ENCODE measurements at places on chromosomes 12 and 14. TPM values are rescaled to one million over a fixed set of nuclear protein-coding genes. Genes with fewer than 3 reads are reported as not detected.

DNA sequence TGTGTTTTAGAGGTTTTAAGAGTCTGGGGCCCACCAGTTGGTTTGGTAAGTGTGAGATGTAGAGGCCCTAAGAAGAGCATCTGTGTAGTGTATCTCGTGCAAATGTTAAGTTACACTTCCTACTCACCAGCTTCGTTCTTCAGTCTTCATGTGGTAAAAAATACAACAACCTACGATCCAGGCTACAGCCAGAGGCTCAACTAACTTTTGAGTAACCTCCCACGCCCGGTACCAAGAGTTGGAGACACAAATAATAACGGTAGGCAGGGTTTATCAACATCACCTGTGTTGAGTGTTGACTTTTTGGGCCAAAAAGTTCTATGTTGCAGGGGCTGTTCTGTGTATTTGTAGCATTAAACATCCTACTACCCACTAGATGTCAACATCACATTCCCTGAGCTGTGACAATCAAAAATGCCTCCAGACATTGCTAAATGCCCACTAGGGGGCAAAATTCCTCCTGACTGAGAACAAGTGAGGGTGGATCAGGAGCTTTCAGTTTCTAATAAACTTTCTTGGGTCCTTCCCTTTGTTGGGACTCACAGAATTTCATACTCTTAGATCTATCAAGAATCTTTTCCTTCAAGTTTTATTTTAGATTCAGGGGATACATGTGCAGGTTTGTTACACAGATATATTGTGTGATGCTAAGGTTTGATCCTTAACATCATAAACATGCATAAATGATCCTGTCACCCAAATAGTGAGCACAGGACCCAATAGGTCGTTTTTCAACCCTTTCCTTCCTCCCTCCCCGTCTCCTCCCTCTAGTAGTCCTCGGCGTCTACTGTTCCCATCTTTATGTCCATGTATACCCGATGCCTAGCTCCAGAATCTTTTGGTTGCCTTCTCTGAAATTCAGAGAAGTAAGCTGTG, 94.7 kb downstream of the SLC2A13 start:
- DNase-seq, result peak; percentile 45
- H3K36me3 ChIP-seq, result no peaks in the 10 kb centered on the region
- H3K27ac ChIP-seq, result no peak overlapping the region
- peaks cover 14% of the 10 kb centered on the region for H3K4me1 ChIP-seq
- peak overlapping the region; percentile 45 for H3K4me3 ChIP-seq

Gene AICDA
- total RNA-seq, result not detected

GRCh38 chr12:123363740-123364531, 711 bp downstream of the SBNO1 start:
- H3K4me1 ChIP-seq, result peaks cover 18% of the 10 kb centered on the region
- DNase-seq, result peak; percentile 43
- H3K36me3 ChIP-seq, result no peaks in the 10 kb centered on the region
- H3K27ac ChIP-seq, result peak overlapping the region; percentile 75
- no peaks in the 10 kb centered on the region for H3K27me3 ChIP-seq

DNA sequence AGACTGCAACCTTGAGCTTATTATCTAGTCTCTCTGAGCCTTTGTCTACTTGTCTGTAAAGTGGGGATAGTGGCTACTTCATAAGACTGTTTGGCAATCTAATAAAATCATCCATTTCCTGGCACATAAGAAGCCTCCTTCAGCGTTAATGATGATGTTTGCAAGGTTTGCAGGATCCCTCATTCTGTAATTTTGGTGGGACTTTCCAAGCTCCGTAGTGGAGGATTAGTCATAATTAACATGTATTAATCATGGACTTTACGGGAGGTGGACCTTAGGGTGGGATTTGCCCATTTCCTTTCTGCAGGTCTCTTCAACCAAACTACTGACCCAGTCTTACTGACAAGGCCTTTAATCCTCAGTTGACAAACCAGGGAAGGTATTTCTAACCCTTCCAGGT, 66.2 kb downstream of the NTF3 start:
- DNase-seq, result no peak
- H3K4me3 ChIP-seq, result no peak overlapping the region
- no peaks in the 10 kb centered on the region for H3K27me3 ChIP-seq
- H3K4me1 ChIP-seq, result no peaks in the 10 kb centered on the region

DNA sequence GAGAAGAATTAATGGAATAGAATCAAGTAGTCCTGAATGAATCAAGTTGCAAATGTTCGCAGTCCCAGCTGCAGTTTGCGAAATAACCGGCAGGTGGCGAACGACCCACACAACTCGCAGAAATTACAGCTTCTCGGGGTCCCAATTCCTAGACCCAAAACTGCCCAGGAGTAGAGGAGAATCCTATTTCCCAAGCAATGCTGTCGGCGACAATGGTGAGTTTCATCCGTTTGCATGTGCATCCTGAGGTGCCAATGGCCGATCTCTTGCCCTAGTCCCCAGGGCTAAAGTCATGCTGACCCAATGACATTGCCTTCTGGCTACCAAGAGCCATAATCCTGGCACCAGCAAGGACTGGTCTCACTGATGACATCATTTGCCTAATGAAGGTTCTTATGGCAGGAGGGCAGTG, 8.5 kb upstream of the ASCL1 start:
- H3K36me3 ChIP-seq, result no peaks in the 10 kb centered on the region
- H3K4me1 ChIP-seq, result peaks cover 16% of the 10 kb centered on the region
- no peak overlapping the region for H3K27ac ChIP-seq
- no peak overlapping the region for H3K4me3 ChIP-seq

DNA sequence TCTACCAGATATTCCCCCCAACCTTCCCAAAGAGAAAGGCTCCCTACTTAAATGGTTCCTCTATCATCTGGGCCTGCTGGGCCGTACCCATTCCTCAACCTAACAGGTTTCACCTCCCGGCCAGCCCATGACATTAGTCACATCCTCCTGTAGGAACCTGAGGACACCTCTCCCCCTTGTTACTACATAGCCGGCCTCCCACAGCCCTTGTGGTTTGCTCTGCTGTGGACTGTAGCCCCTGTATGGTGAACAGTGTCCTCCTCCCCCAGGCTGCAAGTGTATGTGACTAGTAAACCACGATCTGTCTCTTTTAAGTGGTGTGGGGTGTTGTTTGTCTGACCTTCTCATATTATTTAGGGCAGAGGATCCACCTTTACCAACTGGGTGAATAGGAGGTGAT, 371.7 kb downstream of the RGS6 start:
- no peak overlapping the region for H3K27ac ChIP-seq
- H3K36me3 ChIP-seq, result no peaks in the 10 kb centered on the region
- H3K4me3 ChIP-seq, result no peak overlapping the region
- no peak for DNase-seq

DNA sequence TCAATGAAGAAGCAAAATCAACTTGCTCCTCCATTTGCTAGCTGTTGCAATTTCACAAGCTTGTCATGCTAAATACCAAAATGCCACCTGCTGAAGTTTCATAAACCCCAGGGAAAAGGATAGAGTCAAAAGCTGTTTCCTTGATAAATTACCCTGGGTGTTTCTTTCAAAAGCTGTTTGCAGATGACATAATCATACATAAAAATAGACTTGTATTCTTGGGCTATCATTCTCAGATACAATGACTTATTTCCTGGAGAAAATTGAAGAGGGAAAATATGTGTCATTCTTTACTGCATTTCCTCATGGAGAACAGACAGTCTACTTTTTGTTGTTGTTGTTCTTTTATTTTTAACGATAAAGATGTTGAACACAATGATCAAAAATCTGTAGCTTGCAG, 119.2 kb downstream of the GALC start:
- DNase-seq, result no peak
- no peaks in the 10 kb centered on the region for H3K36me3 ChIP-seq

Gene CLEC1B
- not detected for total RNA-seq

DNA sequence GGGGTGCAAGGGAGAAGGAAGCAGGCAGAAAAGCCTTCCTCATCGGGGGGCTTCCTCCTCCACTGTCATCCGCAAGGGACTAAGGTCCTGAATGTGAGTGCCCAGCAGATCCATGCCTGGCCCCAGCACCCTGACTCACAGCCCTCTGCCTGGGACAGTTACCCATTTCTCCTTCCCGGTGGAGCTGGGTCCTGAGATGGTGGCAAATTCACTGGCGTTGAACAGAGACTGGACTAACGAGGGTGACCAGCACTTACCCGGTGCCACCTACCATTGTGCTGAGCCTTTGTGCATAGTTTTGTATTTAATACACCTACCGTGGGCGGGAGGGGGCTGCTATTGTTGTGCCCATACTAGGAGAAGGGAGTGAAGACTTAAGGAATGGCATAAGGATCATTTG, 30.9 kb upstream of the PLEKHG6 start:
- DNase-seq, result no peak
- peaks cover 42% of the 10 kb centered on the region for H3K27me3 ChIP-seq
- H3K27ac ChIP-seq, result no peak overlapping the region
- no peak overlapping the region for H3K4me3 ChIP-seq

GRCh38 chr14:56730538-56731145, 79.6 kb downstream of the OTX2 start:
- no peak overlapping the region for H3K4me3 ChIP-seq
- no peak overlapping the region for H3K27ac ChIP-seq

GRCh38 chr14:49526101-49526500, 60.1 kb downstream of the RPS29 start:
- H3K27ac ChIP-seq, result no peak overlapping the region
- H3K27me3 ChIP-seq, result peaks cover 14% of the 10 kb centered on the region
- H3K36me3 ChIP-seq, result no peaks in the 10 kb centered on the region
- no peak overlapping the region for H3K4me3 ChIP-seq
- no peak for DNase-seq

DNA sequence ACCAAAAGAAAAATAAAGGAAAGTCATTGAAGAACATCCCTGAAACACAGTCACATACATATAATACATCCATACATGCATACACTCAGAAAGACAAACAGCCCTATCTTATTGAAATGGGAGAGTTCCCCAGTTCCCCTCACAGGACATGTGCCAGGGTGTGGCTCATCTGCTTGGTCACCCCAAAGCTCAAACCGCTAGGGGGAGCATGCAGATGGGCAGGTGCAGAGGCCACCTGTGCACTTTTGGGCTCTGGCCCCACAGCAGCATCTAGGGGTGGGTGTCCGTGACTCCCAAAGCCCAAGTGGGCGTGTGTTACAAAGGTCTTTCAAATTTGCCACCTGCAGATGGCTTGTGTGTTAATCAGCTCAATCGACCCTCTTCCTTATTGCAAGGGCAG, 75.2 kb downstream of the CMAS start:
- H3K36me3 ChIP-seq, result no peaks in the 10 kb centered on the region
- H3K27me3 ChIP-seq, result no peaks in the 10 kb centered on the region
- no peaks in the 10 kb centered on the region for H3K4me1 ChIP-seq
- peak; percentile 32 for DNase-seq
- no peak overlapping the region for H3K27ac ChIP-seq

GRCh38 chr12:117158911-117159553, 31.2 kb downstream of the FBXO21 start:
- H3K36me3 ChIP-seq, result peaks cover 73% of the 10 kb centered on the region
- no peak overlapping the region for H3K27ac ChIP-seq
- no peaks in the 10 kb centered on the region for H3K4me1 ChIP-seq
- DNase-seq, result no peak
- H3K27me3 ChIP-seq, result no peaks in the 10 kb centered on the region

- peaks cover 3% of the 10 kb centered on the region for H3K36me3 ChIP-seq
- H3K27ac ChIP-seq, result no peak overlapping the region
- DNase-seq, result no peak
- H3K4me1 ChIP-seq, result no peaks in the 10 kb centered on the region
- H3K27me3 ChIP-seq, result peaks cover 61% of the 10 kb centered on the region
- no peak overlapping the region for H3K4me3 ChIP-seq
Measured at GRCh38 chr12:54622463-54623183, 12.1 kb downstream of the LACRT start.

GRCh38 chr12:122085591-122085990, 7.0 kb downstream of the MLXIP start:
- no peaks in the 10 kb centered on the region for H3K27me3 ChIP-seq
- H3K36me3 ChIP-seq, result peaks cover 48% of the 10 kb centered on the region
- H3K27ac ChIP-seq, result no peak overlapping the region
- H3K4me1 ChIP-seq, result peaks cover 41% of the 10 kb centered on the region
- H3K4me3 ChIP-seq, result no peak overlapping the region

Gene PSEN1
- 41.8 TPM for total RNA-seq

Gene BCAT1
- 24.8 TPM for total RNA-seq

GRCh38 chr12:94434171-94434570, 25.5 kb downstream of the CEP83 start:
- peaks cover 9% of the 10 kb centered on the region for H3K4me1 ChIP-seq
- no peak overlapping the region for H3K4me3 ChIP-seq
- H3K36me3 ChIP-seq, result peaks cover 36% of the 10 kb centered on the region
- no peak for DNase-seq
- H3K27me3 ChIP-seq, result no peaks in the 10 kb centered on the region

- no peaks in the 10 kb centered on the region for H3K27me3 ChIP-seq
- peaks cover 57% of the 10 kb centered on the region for H3K4me1 ChIP-seq
- H3K4me3 ChIP-seq, result no peak overlapping the region
- H3K27ac ChIP-seq, result no peak overlapping the region
- H3K36me3 ChIP-seq, result peaks cover 6% of the 10 kb centered on the region
- no peak for DNase-seq
Measured at GRCh38 chr14:70926235-70926830, 19.1 kb downstream of the PCNX1 start.

Gene TSPAN11
- not detected for total RNA-seq

Gene RD3L
- not detected for total RNA-seq

GRCh38 chr14:102209224-102209966, 69.7 kb downstream of the WDR20 start:
- peaks cover 25% of the 10 kb centered on the region for H3K36me3 ChIP-seq
- no peaks in the 10 kb centered on the region for H3K27me3 ChIP-seq
- DNase-seq, result no peak
- H3K4me1 ChIP-seq, result no peaks in the 10 kb centered on the region
- no peak overlapping the region for H3K27ac ChIP-seq

Gene FAM186B
- total RNA-seq, result not detected

Gene TMTC1
- total RNA-seq, result 0.63 TPM

- peak overlapping the region; percentile 95 for H3K4me3 ChIP-seq
- peaks cover 48% of the 10 kb centered on the region for H3K27me3 ChIP-seq
- H3K4me1 ChIP-seq, result peaks cover 75% of the 10 kb centered on the region
- peak overlapping the region; percentile 83 for H3K27ac ChIP-seq
Measured at GRCh38 chr12:57239587-57240065, 10.1 kb downstream of the SHMT2 start.

Gene RILPL1
- 2.0 TPM for total RNA-seq

GRCh38 chr12:107660235-107660634, 25.4 kb upstream of the PWP1 start:
- H3K27me3 ChIP-seq, result no peaks in the 10 kb centered on the region
- no peak overlapping the region for H3K4me3 ChIP-seq
- H3K27ac ChIP-seq, result no peak overlapping the region
- peaks cover 19% of the 10 kb centered on the region for H3K4me1 ChIP-seq

- H3K27me3 ChIP-seq, result no peaks in the 10 kb centered on the region
- no peak overlapping the region for H3K4me3 ChIP-seq
- H3K36me3 ChIP-seq, result no peaks in the 10 kb centered on the region
- no peak for DNase-seq
- no peaks in the 10 kb centered on the region for H3K4me1 ChIP-seq
Measured at GRCh38 chr12:108370415-108370814, 31.3 kb upstream of the CMKLR1 start.

DNA sequence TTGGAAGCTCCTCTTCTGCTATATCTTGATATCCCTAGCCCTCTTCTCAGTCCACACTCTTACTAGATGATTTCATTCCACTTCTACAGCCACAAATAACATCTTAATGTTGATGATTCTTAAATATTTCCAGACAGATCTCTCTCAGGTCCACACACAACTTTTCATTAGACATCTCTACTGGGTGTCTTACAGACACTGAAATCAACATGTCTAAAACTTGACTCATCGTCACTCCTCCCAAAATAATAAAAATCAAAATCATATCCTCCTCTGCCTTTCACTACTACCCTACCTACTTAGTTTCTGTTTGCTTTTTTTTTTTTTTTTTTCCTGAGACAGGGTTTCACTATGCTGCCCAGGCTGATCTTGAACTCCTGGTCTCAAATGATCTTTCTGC, 11.9 kb downstream of the PRDM4 start:
- H3K4me1 ChIP-seq, result no peaks in the 10 kb centered on the region
- H3K27me3 ChIP-seq, result no peaks in the 10 kb centered on the region
- no peak overlapping the region for H3K4me3 ChIP-seq
- H3K36me3 ChIP-seq, result peaks cover 44% of the 10 kb centered on the region
- no peak overlapping the region for H3K27ac ChIP-seq

Gene USP30
- 6.9 TPM for total RNA-seq

All from activated CD4-positive, alpha-beta memory T cell treated with anti-CD3 and anti-CD28 coated beads, Interleukin-2, amount 10 ng/mL, durations not matched to agents 7 days and 5 days (primary cell).